ENCODE measurements at places on chromosomes 12 and 14.

DNA sequence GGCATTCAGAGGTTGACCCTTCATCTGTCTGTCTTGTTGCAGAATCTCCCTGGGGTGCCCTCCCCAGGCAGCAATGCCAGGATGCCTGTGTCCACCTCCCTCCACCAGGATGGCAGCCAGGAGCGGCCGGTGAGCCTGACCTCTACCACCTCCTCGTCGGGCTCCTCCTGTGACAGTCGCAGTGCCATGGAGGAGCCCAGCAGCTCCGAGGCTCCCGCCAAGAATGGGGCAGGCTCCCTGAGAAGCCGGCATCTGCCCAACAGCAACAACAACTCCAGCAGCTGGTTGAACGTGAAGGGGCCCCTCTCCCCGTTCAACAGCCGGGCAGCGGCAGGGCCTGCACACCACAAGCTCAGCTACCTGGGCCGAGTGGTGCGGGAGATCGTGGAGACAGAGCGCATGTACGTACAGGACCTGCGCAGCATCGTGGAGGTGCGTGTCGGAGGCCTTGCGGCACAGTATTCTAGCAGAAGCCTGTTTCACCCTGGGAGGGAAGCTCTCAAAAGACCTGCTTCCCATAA lies 23.4 kb downstream of the PLEKHG3 start:
- no peak for DNase-seq

GRCh38 chr14:96121660-96122395 lies 82.7 kb downstream of the C14orf132 start:
- DNase-seq = no peak

GRCh38 chr12:81257947-81258551 lies 180.2 kb downstream of the ACSS3 start:
- DNase-seq = no peak

DNA sequence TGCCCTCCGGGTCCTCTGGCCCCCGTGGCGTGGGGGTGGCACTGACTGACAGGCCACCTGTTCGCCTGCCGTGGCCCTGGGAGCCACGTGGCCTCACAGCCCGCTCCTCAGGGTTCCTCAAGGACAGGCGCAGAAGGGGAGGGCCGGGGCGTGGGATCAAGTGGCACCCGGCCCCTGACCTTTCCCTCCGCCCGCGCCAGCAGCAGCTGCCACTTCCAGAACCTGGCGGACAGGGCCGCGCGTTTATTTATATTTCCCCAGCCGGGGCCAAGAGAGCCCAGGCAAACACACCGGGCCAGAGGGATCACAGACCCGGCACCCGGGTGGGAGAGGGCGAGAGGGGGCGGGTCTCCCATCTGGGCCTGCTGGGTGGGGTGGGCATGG lies 92.6 kb downstream of the RFLNA start:
- no peak for DNase-seq

DNA sequence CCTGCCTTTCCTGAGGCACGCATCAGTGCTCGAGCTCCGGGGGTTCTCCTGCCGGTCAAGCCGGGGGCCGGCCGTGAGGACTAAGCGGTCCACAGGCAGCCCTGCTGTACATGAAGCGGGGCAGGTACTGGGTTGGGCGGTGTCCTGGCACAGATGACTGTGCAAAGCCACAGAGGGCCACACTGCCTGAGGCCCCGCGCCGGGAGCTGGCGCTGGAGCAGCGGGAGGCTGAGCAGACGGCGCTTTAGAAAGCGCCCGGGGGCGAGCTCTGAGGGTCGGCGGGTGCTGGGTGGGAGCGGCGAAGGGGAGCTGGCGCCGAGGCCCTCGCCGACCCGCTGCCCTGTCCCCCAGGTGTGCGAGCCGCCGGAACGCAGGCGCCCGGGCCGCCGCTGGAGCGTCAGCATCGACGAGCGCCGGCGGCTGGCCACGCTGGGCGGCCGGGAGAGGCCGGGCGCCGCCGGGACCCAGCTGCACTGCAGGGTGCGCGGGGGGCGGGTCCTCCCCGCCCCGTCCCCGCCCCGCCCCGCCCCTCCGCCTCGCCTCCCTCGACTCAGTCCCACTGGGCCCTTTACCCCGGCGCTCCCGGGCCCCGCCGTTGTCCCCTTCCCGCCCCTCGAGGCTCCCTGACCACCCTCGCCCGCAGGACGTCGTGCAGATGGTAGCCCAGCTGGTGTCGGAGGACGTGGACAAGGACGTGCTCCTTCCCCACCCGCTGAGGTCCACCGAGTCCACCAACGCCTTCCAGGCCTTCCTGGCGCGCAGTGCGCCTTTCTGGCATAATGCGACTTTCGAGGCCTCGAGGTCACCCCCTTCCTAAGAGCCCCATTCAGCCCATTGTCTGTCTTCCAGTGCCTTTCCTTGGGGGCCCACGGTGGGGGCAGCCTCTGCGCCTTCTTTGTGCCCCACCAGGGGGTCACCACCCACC lies 8.3 kb upstream of the MTA1 start:
- DNase-seq = no peak

- no peak for DNase-seq
Observed at GRCh38 chr14:26872515-26873361, 274.9 kb upstream of the NOVA1 start.

DNA sequence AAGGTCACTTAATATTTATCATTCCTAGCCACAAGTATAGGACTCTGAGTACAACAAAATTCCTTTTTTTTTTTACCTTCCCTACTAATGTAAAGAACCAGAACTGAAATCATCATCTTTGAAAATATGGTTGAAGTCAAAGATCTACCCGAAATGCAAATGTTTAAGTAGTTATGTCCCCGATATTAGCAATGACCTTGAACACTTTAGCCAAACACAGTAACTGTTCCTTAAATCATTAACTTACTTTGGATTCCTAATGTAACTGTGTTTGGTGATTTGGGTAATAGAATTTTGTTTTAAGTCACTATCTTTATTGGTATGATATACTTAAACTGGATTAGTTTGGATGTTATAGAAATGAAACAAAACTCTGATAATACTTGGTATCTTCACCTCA lies 14.4 kb downstream of the ITPR2 start:
- DNase-seq = no peak

GRCh38 chr12:75660107-75660530 lies 148.7 kb upstream of the KRR1 start:
- DNase-seq = no peak

DNA sequence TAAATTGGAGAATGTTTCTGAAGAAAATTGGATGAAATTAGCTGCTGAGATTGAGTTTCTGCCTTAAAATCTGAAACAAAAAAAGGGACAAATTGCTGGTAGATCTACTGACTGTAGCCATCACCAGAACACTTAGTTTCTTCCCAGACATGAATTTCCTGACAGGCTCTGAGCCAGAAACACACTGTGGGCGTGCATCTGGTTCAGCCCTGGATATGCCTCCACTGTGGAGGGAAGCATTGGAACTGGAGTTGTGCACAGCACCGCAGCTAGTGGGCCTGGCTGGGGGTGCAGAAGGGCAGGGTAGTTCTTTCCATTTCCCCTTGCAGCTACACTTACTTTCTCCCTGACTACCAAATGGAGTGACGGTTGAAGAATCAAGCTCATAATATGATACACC lies 31.2 kb downstream of the CREBL2 start:
- no peak for DNase-seq

DNA sequence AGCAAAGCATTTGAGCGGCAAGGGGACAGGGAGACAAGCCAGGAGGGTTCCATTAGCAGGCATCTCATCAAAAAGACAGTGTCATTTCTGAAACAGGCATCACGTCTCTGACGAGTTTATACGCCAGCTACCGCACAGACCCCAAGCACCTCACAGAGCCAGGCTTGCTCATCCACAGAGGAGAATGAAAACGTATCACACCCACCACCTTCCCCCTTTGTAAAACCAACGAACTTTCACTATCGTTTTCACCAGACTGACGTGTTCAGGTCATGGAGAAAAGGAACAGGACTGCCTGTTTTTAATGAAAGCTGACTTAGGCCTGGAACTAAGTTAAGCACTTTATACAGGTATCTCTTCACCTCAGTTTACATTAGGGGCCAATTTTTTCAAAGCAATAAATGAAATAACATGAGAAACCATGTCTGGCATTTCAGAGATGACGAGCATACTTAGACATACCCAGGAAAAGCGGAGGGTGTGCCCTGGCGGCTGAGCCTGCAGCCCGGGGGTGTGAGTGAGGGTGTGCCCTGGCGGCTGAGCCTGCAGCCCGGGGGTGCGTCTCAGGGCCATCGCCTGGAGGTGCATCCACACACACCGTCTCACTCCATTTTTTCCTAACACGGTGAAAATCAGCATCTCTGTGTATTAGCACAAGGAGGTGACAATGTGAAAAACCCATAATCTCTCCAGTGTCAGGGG lies 41.9 kb downstream of the STX2 start:
- DNase-seq = peak; percentile 78

- no peak for DNase-seq
Observed at GRCh38 chr12:203462-204260, 10.3 kb downstream of the SLC6A12 start.

GRCh38 chr12:108340037-108340436 lies 926 bp upstream of the CMKLR1 start:
- DNase-seq = no peak

- no peak for DNase-seq
Observed at GRCh38 chr14:20468764-20469241, 403 bp upstream of the PNP start.

GRCh38 chr12:107091381-107091780 lies 2.0 kb downstream of the CRY1 start:
- no peak for DNase-seq

GRCh38 chr14:104100171-104101085 lies 14.9 kb downstream of the ASPG start:
- no peak for DNase-seq

DNA sequence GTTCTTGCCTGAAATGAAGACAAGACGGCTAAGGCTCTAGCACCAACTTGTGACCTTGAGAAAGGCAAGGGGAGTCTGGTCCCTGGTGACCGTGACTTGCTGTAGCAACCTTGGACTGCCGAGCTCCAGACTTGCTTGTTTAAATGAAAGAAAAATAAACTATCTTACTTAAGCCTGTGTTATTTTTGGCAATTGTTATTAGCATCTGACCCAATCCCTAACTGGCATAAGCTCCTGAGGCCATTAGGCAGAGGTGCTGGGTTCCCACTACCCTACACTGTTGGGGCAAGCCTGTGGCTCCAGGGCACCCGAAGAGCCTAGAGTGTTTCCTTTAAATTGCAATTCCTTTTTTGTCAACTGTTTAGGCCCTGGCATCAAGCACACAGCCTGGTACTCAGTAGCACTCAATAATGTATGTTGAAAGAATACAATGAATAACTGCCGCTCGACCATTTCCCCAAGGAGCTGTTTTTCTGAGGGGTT lies 106.9 kb upstream of the HIF1A start:
- no peak for DNase-seq

- no peak for DNase-seq
Observed at GRCh38 chr12:100437038-100437841, 36.4 kb upstream of the NR1H4 start.

DNA sequence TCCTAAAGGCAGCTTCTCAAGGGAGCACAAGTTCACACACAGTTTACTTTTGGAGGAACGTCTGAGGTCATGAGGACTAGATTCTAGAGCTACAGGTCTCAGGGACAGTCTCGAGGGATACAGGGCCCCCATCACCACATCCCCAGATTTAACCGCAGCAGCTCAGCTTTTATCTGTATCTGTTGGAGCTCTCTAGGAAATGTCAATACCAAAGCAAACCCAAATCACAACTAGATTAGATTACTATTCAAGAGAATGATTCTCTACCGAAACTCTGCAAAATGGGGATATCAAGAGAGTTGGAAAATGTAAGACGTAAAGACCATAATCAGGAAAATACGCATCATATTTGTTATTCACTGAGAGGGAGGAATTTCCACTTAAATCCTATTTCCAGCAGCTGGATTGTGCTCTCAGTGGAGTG lies 4.0 kb upstream of the MYRFL start:
- no peak for DNase-seq

GRCh38 chr14:71204231-71204630 lies 297.0 kb downstream of the PCNX1 start:
- DNase-seq = no peak

GRCh38 chr12:120651821-120652220 lies 11.4 kb downstream of the CABP1 start:
- DNase-seq = no peak

DNA sequence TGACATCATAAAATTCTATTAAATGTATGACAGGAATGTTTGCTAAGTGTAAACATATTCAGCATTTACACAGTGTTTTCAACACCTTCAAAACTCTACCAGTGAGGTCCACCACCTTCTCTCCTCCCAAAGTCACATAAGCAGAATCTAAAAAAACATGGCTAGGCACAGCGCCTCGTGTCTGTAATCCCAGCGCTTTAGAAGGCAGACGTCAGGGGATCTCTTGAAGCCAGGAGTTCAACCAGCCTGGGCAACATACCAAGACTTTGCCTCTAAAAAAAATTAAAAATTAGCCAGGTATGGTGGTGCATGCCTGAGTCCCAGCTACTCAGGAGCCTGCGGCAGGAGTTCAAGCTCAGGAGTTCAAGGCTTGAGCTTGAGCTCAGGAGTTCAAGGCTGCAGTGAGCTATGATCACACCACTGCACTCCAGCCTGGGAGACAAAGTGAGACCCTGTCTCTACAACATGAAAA lies 30.0 kb downstream of the NUMB start:
- no peak for DNase-seq

DNA sequence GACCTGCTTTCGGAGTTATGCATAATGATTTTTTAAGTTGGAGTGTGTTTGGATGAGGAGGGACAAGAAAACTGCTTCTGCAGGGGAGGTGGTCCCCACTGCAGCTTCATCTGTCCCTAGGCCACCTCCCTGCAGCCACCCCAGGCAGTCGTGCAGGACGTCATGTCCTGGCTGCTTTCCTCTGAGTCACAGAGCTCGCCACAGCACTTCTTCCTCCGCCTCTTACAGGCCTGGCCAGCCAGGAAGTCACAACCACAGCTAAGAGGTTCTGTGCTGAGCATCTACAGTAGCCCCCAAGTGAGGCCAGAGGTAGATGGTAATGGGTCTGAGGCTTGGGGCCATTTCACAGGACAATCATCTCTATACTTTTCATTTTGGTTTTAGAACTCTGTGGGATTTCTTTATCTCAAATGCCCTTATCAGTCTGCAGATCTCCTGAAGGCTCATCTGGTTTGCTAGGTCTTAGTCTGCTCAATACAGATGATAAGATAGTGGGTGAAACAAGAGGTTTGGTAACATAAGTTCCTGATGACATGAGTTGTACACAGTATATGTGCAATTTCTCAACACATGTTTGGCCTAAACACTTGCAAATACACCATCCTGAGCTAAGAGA lies 106.4 kb downstream of the ARF6 start:
- DNase-seq = peak; percentile 70

DNA sequence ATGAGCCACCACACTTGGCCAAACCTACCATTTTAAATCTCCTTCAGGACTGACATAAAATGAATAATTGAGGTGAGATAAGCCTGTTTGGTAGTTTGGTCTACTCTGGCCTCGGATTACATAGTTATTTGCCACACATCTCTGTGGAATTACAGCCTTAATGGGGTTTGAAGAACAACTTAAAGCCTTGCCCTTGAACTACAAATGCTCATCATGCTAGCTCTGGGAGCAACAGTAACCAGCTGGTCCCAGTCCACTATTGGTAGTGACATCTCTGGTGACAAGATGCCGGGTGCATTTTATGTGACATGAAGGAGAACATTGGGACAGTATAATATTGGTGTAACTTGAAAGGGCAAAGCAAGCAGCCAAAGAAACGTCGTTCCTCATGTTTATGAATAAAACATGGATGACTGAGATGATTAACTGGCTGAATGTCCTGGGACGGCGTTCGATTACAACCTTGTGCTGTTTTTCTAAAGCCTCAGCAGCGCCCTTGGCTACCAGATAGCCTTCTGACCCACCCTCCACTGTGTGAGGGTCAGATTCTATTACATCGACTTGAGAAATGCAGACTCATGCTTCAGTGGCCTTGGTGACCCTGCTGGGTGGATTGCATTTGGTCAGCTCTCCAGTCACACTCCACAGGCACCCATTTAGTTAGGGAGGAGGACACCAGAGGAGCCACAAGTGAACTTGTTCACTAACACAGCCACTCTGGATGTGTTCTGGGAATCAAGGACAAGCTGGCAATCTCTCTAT lies 41.5 kb downstream of the BEST3 start:
- DNase-seq = no peak
